ENCODE measurements at places on chromosomes 4 and X.

GRCh38 chr4:23235628-23236390 is 543.1 kb downstream of the GBA3 start:
- DNase-seq: no peak

- no peak for DNase-seq
Observed at GRCh38 chrX:40625294-40625693, 2.1 kb downstream of the MPC1L start.

GRCh38 chr4:5988086-5988845 is 30.0 kb downstream of the C4orf50 start:
- no peak for DNase-seq

DNA sequence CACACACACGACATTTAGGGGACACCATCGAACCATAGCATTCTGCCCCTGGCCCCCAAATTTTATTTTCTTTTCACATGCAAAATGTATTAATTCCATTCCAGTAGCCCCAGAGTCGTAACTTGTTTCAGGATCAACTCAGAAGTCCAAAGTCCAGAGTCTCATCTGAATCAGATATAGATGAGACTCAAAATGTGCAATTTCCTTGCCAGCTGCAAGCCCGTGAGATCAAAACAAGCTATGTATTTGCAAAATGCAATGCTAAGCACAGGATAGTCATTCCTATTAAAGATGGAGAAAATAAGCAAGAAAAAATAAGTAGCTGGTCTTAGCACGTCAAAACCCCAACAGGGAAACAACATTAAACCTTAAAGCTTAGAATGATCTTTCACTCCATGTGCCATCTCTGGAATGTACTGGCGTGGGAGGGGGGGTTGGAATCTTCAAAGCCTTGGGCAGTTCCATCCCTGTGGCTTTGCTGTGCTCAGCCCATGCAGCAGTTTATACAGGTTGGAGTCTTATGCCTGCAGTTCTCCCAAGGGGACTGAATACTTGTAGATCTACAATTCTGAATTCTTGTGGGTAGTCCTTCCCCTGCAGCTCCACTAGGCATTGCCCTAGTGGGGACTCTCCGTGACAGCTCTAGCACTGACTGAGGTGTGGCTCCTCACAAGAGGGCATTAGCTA is 47.7 kb upstream of the SYTL5 start:
- DNase-seq: no peak

GRCh38 chr4:122930862-122931261 is 8.5 kb upstream of the NUDT6 start:
- no peak for DNase-seq

DNA sequence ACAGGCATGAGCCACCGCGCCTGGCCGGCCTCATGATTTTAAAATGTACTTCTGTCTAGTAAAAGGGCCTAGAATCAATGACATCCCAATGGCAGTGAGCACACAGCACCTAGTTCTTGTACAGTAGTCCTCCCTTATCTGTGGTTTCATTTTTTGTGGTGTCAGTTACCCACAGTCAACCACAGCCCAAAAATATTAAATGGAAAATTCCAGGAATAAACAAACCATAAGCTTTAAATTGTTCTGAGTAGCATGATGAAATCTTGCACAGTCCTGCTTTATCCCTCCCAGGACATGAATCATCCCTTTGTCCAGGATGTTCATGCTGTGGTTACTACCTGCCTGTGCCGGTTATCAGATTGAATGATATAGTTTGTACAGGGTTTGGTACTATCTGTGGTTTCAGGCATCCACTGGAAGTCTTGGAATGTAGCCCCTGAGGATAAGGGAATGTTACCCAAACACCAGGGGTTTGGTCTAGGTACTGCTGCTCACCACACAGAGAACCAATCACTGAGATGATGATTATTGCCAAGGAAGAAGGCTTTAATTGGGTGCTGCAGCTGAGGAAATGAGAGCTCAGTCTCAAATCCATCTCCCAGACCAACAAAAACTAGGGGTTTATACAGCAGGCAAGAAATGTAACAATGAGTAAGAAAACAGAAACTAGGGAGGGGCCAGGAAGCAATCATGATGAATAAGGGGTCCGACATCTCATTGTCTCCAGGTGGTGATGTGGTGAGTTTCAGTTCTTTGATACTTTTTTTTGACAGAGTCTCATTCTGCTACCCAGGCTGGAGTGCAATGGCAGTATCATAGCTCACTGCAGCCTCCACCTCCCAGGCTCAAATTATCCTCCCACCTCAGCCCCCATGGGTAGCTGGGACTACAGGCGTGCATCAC is 16.2 kb upstream of the FHL1 start:
- no peak for DNase-seq

DNA sequence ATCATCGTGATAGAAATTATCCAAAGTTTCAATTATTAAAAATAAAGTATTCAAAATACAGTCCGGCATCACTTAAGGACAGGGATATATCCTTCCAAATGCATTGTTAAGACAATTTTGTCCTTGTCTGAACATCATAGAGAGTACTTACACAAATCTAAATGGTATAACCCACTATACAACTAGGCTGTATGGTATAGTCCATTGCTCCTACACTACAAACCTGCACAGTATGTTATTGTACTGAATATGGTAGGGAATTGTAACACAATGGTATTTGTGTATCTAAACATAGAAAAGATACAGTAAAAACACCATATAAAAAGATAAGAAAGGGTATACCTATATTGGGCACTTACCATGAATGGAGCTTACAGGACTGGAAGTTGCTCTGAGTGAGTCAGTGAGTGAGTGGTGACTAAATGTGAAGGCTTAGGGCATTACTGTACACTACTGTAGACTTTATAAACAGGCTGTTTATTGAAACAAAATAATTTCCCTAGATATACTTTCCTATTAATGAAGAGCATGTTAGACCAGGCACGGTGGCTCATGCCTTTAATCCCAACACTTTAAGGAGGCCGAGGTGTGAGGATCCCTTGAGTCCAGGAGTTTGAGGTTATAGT is 44.8 kb upstream of the PTPN13 start:
- no peak for DNase-seq

DNA sequence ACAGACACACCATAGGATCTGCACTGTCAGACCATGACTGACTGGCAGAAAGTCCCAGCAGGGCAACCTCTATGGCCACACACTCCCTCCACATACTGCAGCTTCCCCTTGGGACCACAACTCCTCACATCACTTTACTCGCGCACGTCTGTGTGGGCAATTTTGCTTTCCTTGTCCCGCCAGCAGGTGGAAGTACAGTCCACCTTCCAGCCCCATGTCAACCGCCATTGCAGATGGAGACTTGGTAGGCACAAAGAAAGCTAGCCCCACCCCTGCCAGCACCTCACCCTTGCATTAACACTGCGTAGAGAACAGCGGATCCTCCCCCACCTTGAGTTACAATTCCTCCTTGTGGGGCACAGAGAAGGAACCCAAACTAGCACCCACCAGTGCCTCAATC is 74.4 kb upstream of the NAP1L2 start:
- DNase-seq: no peak

DNA sequence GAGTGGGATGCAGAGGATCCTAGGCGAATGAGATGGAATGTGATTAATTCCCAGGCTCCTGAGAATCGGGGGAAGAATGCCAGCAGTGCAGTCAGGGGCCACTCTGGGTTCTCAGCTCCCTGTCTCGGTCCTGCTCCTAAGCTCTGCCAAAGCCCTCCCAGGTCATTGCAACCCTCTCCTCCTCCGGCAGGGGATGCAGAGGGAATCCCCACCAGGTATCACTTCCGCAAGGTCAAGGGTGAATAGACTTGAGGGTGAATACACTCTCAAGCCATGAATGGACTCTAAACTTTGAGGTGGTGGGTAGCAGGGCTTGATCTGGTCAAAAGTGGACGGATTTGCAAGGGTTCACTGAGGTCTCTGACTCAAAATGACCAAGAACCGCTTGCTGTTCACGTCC is 139.3 kb upstream of the MXRA5 start:
- DNase-seq: no peak

- DNase-seq: no peak
Observed at GRCh38 chr4:80139671-80140070, 57.6 kb upstream of the PRDM8 start.

DNA sequence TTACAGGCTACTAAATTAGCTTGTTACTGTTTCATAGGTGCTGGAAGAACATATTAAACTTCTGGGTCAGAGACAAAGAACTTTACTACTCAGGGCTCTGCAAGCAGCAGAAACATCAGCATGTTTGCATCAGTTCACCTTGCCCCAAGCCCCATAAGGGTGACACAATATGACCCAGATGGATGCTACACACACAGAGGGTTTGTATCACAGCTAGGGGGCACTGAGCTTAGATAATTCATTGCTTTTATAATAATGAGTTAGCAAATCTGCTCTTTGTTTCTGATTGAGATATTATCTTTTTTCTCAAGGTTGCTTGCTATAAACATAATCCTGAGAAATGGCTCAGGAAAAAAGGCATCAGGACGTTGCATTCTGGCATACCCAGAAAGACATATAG is 4.8 kb upstream of the SYNPO2 start:
- no peak for DNase-seq

GRCh38 chrX:53939127-53939526 is 105.1 kb downstream of the PHF8 start:
- DNase-seq: no peak

Data from CD4-positive, alpha-beta T cell treated with Interleukin-15 for 1 hour (primary cell).